ENCODE measurements at places on chromosomes 2 and 18. TPM values are rescaled to one million over a fixed set of nuclear protein-coding genes. Genes with fewer than 3 reads are reported as not detected.

The CNGA3 gene
- not detected for total RNA-seq

DNA sequence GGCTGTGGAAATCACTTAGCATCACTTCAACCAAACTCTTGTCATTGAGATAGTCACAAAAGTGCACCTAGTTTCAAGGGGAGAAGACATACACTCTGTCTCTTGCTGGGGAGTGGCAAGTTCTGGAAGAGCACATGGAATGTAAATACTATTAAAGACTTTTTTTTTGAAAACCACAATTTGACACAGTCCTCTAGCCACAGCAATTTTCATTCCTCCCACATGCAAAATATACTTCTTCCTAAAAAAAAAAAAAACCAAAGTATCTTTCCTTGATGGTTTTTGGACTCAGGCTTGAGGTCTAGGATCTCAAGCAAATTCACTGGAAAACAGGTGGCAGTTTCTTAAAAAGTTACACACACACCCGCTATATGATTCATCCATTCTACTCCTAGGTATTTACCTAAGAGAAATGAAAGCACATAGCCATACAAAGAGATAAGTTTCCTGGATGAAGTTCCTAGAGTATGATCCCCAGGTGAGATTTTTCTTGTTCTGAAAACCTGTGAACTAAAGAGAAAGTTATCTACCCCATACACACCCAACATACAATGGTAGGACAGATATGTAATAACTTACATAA lies 295.8 kb downstream of the SP3 start:
- peak; percentile 24 for DNase-seq

GRCh38 chr2:6545336-6545735 lies 320.4 kb downstream of the CMPK2 start:
- no peak for DNase-seq

DNA sequence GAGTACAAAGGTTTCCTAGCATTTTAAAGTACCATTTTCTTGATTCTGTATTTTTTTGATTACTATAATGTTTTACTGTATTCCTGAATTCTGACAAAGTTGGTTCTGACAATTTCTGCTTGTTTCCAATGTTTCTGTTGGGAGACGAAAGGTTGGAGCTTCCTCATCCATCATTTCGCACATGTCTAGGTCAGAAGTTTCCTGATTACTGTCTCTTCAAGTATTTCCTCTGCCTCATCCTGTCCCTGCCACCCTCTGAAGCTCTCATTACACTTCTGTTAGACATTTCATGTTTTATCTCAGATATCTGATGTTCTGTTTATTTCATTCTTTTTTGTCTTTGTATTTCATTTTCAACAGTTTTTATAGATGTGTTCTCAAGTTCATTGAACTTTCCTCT lies 895.8 kb downstream of the TSN start:
- no peak for DNase-seq

The EFR3B gene
- 0.90 TPM for total RNA-seq

DNA sequence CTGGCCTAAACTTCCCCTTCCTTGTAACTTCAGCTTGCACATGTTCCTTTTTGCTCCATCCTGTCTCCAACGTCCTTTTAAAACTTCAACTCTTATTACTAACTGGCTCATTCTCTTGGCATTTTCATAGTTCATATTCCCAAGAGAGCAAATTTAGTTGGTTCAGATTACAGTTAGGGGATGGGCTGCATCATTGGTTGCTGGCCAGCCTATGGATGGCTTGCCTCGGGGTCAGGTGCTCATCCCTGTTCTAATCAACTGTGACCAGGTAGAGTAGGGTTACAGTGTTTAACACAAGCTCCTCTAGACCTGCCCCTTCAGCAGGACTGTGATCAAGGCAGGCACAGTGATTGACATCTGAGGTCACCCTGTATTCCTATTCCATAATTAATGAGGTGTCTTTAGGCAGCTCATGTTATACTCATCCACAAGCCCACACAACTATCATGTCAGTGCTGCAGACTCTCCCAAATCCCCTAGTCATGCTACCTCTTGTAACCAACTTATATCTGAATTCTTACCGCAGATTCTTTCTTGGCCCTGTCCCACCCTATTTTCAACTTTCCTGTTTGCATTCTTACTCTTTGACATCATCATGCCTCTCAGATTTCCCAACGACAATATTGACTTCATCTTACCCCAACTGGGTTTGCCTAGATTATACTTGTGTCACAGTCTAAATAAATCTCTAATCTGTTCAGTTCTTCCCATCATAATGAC lies 293.3 kb downstream of the MTX2 start:
- DNase-seq = peak; percentile 86

Measured in IMR-90 (cell line).